ENCODE measurements at places on chromosomes 4 and X. TPM values are rescaled to one million over a fixed set of nuclear protein-coding genes. Genes with fewer than 3 reads are reported as not detected.

The TXK gene
- total RNA-seq: 7.6 TPM

The PNMA6F gene
- total RNA-seq: not detected

- no peak for DNase-seq
Measured at GRCh38 chrX:118360429-118361125, 14.7 kb downstream of the WDR44 start.

DNA sequence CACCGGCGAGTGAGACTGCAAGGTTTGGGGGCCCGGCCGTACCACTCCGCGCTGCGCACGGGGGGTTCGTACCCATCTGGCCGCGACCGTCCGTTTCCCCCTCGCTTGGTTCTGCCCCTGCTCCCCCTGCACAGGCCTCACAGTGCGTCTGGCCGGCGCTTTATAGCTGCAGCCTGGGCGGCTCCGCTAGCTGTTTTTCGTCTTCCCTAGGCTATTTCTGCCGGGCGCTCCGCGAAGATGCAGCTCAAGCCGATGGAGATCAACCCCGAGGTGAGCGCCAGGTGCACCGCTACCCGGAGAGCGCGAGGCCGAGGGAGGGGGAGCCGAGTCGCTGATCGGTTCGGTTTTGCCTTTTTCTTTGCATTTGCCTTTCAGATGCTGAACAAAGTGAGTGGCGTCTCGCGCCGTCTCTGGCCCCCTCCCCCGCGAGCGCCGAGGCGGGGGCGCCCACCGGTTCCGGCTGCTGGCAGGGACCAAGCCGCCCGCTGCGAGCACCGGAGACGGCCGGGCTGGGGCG, at the start of gene UCHL1:
Gene UCHL1, plus strand, starts transcription at position 189 of the 517 bp plus-strand sequence. Its CDS starts 49 bp downstream, at position 238.
- no peak for DNase-seq

GRCh38 chrX:133670383-133670782, 255.1 kb upstream of the GPC4 start:
- peak; percentile 53 for DNase-seq

DNA sequence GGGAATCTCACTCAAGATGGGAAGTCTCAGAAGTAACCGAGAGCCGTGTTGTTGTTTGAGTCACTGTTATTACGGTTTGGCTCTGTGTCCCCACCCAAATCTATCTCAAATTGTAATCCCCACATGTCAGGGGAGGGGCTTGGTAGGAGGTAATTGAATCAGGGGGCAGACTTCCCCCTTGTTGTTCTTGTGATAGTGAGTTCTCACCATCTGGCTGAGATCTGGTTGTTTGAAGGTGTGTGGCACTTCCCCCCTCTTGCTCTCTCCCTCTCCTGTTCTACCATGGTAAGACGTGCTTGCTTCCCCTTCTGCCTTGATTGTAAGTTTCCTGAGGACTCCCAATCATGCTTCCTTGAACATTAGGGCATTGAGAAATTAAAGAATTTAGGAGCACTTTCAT, 37.0 kb downstream of the HAND2 start:
- peak; percentile 53 for DNase-seq

DNA sequence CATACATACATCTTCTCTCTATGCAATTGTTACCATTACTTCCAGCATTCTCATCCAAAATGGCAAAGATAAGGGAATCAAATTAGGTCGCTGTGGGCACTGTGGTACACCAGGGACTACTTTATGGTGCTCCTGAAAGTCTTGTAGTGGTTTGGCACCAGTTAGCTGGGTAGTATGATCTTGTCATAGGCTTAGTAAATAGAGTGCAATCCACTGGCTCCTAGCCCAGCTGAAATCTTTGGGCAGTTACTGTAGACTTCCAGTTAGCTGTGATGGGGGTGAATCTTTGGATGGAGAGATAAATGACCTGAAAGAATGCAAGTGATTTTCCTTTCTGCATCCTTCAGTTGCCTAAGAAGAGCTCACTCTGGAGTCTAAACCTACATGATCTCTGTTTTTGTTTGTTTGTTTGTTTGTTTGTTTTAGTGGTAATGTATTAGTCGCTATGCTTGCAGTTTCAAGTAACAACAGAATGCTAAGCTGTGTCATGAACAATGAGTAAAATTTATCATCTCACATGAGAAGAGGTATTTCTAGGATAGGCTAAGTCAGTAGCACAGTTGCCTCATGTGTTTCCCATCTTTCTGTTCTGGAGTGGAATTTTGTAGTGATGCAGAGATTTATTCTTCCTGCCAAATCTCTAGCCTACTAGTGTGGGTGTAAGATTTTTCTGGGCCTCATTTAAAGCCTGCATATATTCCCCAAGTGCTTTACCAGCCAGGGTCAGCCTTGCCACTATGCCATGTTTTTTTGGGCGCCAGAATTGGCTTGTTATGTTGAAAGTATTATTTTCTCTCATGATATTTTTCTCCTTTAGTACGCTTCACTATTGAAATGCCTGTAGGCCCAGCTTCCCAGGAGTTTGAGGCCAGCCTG, 24.2 kb downstream of the HERC3 start:
- no peak for DNase-seq

- DNase-seq: no peak
Measured at GRCh38 chr4:41940834-41941233, 5.6 kb downstream of the TMEM33 start.

DNA sequence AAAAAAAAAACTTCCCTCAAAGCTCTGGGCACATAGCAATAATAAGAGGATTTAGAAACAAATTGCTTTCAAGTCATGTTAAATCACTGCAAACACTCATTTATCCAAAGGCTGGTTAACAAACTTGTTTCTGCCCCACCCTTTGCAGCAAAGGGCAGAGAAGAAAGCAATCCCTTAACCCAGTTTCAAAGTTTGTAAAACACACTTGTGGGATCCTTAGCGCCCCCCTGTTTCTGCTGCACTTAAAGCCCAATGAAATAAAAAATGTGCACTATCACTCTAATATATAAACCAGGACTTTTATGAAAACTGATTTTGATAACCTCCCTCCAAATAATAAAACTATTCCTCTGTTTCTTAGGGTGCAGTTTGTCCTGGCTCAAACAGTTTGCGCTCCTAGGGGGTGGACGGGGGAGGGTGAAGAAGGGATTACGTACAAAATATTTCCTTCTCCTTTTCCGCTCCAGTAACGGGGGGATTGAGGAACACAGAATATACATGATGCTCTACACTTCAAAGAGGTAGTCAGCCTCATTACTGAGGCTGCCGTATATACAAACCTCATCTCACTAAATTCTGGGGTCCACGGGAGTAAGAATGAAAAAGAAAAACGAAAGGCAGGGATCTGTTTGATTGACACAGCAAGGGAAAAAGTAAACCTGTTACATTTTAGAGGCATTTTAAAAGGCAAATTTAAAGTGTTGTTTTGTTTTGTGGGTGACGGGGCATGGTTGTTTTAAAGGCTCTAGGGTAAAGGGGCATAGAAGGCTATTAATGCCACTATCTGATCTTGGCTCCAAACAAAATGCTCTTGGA, 3.1 kb upstream of the PCDH10 start:
- no peak for DNase-seq

GRCh38 chrX:40380655-40381488, 199.9 kb upstream of the ATP6AP2 start:
- DNase-seq: no peak

The HEPH gene
- total RNA-seq: not detected

DNA sequence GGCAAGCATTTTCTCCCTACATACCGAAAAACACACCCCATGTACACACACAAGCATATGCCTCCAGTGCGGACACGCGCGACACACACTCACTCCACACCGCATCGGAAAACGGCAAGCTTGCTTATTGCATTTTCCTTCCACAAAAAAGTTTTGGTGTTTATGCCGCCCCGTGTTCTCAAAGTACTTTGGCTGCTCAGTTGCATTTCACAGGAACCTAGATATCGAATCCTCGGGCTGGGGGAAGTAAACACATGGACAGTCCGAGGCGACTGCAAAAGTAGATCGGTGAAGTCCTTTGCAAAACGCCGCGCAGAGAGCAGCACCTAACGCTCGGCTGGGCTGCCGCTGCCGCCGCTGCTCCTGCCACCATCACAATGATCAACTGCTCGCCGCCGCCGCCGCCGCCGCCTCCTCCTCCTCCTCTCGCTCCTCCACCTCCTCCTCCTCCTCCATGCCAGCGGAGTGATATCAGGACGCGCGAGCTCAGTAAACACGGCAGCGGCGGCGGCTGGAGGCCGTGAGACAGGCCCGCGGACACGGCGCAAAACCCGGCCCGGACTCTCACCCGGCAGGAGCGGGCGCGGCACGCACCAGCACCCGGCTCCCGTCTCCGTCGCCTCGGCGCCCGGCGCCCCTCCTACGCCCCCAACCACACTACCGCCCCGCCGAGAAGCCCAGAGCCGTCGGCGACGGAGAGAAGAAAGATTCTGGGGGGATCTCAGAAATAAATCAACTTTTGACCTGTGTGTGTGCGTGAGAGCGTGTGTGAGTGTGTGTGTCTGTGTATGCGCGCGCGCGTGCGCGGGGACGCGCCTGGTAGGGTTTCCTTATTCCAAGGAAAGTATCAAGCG, at the start of gene MAML3:
Gene MAML3, minus strand, starts transcription at position 467 of the 854 bp plus-strand sequence. CDS start 857 bp downstream, outside the sequence.
- DNase-seq: peak; percentile 94

- DNase-seq: no peak
Measured at GRCh38 chr4:173529477-173530325, at the start of gene HAND2. TSS of gene HAND2 (minus strand) at chr4:173530229. CDS start at chr4:173529289, 940 bp downstream.

DNA sequence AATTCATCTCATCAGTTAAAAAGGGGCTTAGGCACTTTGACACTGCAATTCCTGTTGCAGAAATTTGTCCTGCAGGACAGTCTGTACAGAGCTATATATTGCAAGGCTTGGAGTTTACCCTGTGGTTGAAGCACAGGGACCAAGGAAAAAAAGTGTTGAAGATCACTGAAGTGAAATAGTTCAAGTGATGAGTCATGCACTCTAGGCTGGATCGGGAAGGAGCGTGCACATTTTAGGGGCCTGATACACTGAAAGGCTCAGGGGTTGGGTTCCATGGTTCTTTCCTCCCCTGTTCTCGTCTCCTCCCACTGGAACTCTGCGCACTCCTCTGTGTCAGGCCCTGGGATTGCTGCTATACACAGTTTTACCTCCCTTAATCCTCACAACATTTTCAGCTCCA, 104.9 kb upstream of the ARMCX2 start:
- no peak for DNase-seq

The CCDC160 gene
- not detected for total RNA-seq

The BEX3 gene
- total RNA-seq: 3.3 TPM

DNA sequence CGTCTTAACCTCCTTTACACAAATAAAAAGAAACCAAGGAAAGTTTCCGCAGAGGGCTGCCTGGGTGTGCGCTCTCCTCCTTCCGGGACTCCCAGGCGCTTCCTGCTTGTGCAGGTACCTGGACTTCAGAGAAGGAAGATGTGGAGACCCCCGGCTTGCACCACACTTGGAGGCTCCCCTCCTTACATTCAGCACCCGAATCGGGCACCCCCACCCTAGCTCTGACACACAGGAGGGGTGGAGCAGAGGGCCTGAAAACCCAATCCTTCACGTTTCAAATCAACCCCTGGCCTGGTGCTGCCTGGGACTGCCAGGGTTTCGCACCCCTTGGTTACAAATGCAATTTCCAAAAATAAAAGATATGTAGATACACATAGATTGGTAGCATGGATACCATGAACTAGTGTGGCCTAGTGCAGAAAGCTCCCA, 3.1 kb downstream of the NKX3-2 start:
- no peak for DNase-seq

DNA sequence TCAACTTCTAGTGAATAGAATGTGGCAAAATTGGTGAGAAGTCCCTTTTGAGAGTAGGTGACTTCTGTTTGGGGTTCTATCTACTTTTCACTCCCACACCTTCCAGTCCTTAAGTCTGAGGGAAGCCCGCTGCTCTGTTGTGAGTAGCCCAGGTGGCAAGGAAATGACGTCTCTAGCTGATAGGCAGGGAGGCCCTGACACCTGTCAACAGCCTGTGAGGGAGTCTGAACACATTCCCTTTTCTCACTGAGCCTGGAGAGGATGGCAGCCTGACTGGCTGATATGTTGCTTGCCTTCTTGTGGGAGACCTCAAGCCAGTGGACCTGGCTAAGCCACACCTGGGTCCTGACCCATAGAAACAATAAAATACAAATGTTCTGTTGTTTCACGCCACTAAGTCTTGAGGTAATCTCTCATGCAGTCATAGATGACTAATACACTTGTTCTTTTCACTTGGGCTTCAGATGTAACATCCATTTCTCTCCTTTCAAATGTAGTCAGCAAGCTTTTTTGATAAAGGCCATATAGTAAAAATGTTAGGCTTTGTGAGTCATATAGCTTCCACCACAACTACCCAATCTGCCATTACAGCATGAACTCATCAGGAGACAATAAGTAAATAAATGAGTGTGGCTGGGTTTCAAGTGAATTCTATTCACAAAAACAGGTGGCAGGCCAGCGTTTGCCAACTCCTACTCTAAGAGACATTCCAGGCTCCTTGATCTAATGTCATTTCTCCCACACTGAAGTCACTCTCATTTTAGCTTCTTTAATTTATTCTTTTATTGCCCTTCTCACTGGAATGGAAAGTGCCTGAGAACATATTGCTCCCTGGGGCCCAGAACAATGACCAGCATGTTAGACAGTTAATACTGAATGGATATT, 265.1 kb upstream of the MAD2L1 start:
- DNase-seq: no peak

DNA sequence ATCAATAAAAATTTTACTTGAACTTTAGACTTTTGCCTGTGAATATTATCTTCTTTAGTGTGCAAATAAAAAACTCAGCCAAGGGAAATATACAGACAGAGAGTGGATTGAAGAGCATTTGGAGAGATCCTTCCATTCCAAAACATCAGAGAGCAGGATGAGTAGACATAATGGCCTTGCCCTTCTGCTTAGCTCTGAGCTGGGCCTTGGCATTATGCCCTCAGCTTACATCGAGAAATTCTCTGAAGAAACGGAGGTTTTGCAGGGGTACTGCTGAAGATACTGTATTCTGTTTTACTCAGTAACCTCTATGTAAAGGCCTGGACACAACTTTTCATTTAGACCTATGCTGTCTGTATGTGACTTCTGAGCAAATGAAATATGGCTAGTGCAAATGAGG, 317.4 kb downstream of the STIM2 start:
- DNase-seq: no peak

DNA sequence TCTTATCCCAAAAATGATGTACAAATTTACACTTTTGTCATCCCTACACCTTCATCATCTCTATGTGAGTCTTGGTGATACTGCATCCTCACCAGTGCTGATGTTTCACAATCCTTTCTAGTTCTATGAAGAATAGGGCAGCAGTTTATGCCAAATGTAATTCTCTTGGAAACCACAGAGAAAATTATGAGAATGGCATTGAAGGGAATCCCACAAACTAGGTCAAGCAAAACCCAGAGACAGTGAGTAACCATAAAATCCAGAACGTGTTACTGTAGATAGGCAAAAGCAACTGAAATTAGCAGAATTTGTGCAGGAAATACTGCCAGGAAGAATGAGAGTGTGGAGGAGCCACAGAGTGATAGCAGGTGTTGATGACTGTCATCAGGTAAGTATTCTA, 24.5 kb downstream of the IL15 start:
- no peak for DNase-seq

- DNase-seq: peak; percentile 53
Measured at GRCh38 chr4:13523105-13523477, 21.2 kb downstream of the NKX3-2 start.

Measured in activated CD4-positive, alpha-beta T cell treated with anti-CD3 and anti-CD28 coated beads, Interleukin-2, amount 10 ng/mL, durations not matched to agents 24 days and 14 days (primary cell).